Lung microvascular endothelial cell (primary cell): ENCODE measurements at places on chromosomes 2 and 18.
A peak's percentile ranks its signal among the peaks of the same experiment; 100 is the strongest.

DNA sequence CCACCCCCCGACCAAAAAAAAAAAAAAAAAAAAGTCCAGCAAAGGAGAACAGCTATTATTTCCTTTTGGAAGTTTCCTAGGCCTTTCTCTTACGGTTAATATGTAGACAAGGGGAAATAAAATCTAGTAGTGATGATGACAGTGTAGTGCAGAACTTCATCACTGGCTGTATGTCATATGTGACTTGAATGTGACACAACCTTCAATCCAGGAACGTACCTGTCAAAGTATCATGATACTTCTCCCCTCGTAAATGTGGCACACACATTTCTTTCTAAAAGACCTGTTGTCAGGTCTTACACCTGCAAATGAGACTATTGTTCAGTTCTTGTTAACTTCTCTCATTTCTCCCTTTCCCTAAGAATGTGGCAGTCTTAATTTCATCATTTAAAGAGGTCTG is 173.5 kb downstream of the PRPF40A start:
- DNase-seq = no peak

- DNase-seq = no peak
These were observed 41.0 kb downstream of the ROCK2 start for GRCh38 chr2:11303290-11304013.

- DNase-seq = no peak
These were observed 111.5 kb downstream of the MDH1 start for GRCh38 chr2:63700271-63700670.

DNA sequence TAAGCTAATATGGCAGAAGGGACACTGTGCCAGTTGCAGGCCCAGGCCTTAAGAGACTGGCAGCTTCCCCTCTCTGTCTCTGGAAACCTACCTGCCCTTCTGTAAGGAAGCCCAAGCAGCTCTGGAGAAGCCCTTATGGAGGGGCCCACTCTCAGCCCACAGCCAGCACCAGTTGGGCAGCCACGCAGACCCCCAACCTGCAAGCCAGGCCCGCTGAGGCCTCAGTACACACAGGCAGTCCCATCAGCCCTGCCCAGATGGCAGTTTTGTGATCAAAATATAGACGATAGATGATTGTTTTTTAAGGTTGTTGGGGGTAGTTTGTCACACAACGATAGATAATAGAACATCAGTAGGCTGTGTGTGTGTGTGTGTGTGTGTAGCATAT is 36.8 kb upstream of the ALPP start:
- DNase-seq = no peak

- no peak for DNase-seq
These were observed 265.3 kb downstream of the ZEB2 start for GRCh38 chr2:144254342-144255235.

DNA sequence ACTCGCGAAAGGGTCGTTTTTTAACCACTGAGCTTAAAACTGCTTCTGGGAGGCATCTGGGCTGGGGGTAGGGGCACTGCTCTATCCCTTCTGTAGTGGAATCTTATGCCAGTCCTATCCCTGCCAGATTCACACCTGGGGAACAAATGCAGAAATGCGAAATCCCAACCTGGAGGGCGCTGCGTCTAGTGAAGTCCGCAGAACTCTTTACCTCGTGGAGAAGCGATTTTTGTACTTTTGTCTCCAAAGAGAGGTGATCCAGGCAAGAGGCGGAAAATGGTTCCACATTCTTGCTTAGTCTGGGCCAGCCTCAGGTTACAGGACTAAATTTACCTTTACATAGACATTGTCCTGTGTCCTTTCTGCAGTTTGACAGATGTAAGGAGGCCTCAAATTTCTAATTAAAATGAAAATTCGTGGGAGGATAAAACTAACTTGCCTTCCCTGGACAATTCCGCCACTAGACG is 10.4 kb downstream of the TBR1 start:
- DNase-seq = no peak

DNA sequence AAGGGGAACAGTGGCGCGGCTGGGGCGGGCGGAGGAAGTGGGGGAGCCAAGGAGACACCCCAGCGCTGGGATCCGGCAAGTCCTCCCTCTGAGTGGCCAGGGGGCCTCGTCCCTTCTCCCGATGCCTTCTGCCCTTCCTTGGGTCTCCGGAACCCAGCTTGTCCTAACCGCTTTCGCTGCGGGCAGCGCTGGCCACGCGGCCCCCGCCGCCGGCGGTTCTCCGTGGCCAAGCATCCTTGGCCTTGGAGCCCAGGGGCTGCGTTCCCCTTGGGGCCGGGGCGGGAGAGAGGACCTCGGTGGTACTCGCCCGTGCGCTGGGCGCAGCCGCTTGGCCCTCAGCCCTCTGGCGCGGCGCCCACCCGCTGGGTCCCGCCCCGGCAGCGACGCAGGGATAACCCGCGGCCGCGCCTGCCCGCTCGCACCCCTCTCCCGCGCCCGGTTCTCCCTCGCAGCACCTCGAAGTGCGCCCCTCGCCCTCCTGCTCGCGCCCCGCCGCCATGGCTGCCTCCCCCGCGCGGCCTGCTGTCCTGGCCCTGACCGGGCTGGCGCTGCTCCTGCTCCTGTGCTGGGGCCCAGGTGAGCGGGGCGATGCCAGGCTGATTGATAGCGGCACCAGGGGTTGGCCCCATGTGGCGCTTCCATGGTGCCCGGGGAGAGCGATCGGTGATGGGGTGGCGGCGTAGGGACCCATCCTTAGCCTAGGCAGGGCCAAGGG is 128.7 kb downstream of the UXS1 start:
- no peak for DNase-seq

GRCh38 chr2:88199912-88200682 is 30.0 kb downstream of the THNSL2 start:
- no peak for DNase-seq

- DNase-seq = no peak
These were observed 9.2 kb downstream of the SEPTIN10 start for GRCh38 chr2:109604597-109604996.

DNA sequence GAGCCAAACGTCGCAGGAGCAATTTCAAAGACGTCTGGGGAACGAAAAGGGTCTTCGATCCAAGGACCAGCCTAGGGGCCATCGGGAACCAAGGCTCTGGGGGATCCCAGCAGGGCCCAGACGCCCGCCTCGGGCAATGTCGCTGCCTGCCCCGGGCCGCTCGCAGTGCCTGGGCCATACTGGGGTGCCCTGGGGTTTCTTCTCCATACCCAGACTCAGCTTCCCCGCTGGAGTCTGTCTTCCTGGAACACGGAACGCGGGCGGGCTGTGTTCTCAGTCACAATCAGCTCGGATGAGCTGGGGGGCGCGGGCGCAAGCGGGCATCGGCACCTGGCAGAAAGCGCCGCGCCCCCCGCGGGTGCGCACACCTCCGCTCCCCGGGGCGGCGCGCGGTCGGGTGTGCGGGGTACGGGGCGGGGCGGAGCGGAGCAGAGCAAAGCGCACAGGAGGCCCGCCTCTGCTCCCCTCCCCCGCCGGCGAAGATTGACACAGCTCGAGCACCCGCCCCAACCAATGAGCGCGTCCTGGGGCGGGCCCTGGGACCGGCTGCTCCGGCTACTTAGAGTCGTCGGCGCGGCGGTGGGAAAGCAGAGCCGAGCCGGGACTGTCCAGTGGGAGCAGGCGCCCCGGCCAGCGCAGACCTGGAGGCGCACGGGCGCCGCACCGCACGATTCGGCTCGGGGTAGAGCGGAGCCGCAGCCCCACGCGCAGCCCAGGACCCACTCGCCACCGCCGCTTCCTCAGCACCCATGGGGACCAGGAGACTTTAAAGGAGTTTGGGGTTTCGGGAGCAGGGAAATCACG is at the start of gene LRATD1:
LRATD1 (plus strand) TSS at position 585 of the 804 bp plus-strand sequence. CDS start 1,263 bp downstream, outside the sequence.
- DNase-seq = peak; percentile 88

- DNase-seq = no peak
These were observed 139.0 kb downstream of the UXS1 start for GRCh38 chr2:106054880-106055655.

DNA sequence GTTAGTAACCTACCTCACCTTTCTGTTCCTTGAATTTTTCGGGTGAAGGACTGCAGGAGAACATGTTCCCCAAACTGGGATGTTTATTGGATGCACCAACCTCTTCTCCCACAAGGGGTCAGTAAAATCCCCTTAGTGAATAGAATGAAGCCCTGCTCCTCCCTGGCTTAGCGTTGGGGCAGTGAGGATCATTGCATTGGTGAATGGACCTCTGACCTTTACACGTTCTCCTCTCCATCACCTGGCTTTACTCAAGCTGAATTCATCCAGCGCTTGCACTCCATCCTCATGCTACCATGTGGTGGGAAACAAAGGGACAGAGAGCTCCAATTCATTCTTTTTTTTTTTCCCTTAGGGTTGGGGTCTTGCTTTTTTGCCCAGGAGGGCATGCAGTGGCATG is 157.2 kb downstream of the MIB1 start:
- DNase-seq = peak; percentile 52

- no peak for DNase-seq
These were observed 323.9 kb upstream of the TFPI start for GRCh38 chr2:187878112-187878511.

DNA sequence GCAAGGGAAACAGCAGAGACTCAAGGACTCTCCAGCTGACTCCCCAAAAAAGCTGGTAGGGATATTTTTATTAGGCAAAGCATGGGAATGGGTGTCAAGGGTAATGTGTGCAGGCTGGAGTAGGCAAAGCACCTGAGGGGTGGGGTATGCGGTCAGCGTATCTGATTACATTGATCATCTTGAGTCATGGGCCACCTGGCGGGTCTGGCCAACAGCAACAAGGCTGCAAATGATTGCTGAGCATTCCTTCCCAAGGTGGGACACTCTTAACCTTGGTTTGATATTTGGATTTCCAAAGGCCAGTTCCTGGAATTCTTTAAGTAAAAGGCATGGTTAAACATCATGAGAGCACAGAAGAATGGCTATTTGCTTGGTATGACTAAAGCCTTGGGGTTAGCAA is 32.6 kb upstream of the CCBE1 start:
- DNase-seq = no peak

DNA sequence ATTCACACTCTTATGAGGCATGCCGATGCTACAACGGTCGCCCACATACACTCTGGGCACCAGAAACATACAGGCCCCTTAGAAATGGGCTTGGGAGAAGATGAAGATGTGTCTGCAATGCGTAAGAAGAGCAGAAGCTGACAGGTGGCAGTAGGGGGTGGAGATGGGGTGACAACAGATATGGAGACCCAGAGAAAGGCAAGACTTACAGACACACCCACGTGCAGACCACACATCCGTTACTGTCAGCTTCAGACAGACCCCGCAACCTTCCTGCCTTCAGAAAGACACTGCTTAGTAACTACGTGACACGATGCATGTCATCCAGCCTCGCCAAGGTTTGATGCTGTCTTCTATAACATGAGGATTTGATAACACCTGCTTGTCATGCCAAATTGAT is 89.5 kb downstream of the ZFP36L2 start:
- DNase-seq = no peak

DNA sequence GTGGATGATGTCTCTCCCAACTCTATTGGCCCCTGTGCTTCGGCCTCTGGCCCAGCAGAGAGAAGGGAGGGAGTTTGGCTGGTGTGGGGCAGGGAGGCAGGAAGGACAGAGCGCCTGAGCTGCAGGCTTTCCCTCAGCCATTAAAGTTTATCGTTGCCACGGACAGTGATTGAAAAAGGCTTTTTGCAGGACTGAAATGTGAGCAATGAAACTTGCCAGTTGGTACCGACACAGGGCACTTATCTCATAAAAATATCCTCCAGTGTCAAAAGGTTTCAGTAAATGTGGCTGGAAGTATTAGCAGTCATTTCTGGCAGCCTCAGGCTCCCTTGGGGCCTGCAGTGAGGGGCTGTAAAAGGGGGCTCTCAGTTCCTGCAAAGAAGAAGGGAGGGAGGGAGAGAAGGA is 169.2 kb downstream of the GLI2 start:
- DNase-seq = no peak

DNA sequence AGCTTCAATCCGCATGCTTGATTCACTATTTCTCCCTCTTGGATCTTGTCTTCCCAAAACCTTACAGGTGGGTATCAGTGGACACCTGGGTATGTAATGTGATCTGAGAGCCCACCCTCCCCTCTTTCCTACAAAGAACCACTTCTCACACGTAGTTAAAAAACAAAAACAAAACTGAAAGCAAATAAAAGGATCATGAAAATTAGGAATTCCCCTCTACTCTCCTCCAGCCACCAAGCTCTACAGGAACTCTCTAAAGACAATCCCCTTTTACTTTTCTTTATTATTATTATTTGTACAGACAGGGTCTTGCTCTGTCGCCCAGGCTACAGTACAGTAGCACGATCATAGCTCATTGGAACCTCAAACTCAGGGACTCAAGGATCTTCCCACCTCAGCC is 40.8 kb upstream of the MYO1B start:
- DNase-seq = no peak

DNA sequence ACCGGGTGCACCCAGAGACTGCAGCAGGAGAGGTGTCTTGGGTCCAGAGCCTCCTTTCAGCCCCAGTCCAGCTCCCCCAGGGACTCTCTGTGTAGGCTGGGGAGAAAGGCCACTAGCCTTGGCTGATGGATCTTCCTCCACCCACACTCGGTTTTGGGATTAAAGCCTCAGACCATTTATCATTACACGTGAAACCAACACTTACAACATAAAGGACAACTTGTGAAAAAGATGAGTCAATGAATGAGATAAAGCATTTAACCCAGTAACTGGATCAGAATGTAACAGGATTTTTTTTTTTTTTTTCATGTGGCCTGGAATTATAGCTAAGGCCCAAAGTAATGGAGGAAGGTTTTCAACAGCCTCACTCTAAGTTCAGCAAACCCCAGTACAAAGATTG is 32.1 kb downstream of the NAT8 start:
- no peak for DNase-seq

GRCh38 chr18:21040466-21040865 is 71.1 kb downstream of the ROCK1 start:
- DNase-seq = no peak
